ENCODE measurements at places on chromosomes 3 and 15.

GRCh38 chr3:9779075-9779593 is 9.4 kb upstream of the CAMK1 start:
- DNase-seq, result no peak

- DNase-seq, result no peak
Measured at GRCh38 chr3:150699068-150699639, 4.6 kb downstream of the ERICH6 start.

GRCh38 chr15:84981711-84982300 is at the start of gene PDE8A:
PDE8A (plus strand) TSS chr15:84981856; CDS start chr15:84982163, 307 bp downstream.
- DNase-seq, result peak; percentile 44

GRCh38 chr3:124492824-124493223 is 237.4 kb upstream of the UMPS start:
- DNase-seq, result no peak

DNA sequence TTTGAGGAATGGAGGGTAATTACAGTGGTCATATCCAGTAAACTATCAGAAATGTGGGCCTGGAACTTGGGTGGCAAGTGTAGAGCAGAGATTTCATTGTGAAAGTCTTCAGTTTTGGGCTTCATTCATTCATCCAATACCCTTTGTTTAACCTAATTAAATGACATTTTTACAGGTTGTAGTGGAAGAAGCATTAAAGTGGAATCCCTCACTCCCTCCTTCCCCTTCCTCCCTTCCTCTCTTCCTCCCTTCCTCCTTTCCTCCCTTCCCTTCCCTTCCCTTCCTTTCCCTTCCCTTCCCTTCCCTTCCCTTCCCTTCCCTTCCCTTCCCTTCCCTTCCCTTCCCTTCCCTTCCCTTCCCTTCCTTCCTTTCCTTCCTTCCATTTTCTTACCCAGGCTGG is 219.3 kb downstream of the PDCD6IP start:
- no peak for DNase-seq

GRCh38 chr15:74283368-74283767 is 47.2 kb downstream of the CCDC33 start:
- DNase-seq, result no peak

DNA sequence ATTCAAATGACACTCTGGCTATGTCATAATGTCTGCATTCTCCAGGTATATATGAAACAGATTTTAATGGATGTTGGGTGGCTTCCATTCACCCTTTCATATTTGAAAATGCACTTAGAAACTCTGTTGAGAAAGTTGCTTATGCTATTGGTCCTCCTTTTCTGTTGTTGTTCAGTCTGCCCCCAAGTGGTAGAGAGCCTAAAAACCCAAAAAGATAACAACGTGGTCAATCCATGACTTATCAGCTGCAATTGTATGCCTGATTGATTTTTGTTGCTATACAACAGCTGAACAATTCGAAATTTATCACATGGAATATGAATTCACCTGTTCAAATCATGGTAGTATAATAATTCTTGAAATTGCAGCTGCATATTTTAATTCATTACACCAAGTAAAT is 279.8 kb downstream of the ROBO2 start:
- DNase-seq, result no peak

- no peak for DNase-seq
Measured at GRCh38 chr3:42273361-42273760, 7.4 kb upstream of the CCK start.

DNA sequence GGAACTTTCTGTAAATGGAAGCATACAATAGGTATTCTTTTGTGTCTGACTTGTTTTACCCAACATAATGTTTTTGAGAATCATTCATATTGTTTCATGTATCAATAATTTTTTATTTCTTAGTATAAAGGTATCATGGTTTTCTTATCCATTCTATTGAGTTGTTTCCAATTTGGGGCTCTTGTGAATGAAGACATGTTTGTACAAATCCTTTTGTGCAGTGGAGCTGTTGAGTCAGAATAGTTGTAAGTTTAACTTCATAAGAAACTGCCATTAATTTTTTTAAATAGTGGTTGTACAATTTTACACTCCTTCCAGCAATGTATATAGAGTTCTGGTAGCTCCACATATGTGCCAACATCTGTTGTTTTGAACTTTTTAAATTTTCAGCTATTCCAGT is 59.2 kb upstream of the THSD4 start:
- no peak for DNase-seq

Data from activated T-helper 1 cell treated with anti-CD3 and anti-CD28 coated beads, Interleukin-2, amount 50 U/mL, for 16 hours (primary cell).